ENCODE measurements at places on chromosomes 4 and X. TPM values are rescaled to one million over a fixed set of nuclear protein-coding genes. Genes with fewer than 3 reads are reported as not detected.

Gene FAT4
- total RNA-seq, result not detected

Gene UGT8
- total RNA-seq, result not detected

Gene ABCE1
- 91.3 TPM for total RNA-seq

Gene MAGEA1
- not detected for total RNA-seq

Gene PABPC1L2B
- not detected for total RNA-seq

Gene FSTL5
- not detected for total RNA-seq

Gene SPIN2A
- 0.95 TPM for total RNA-seq

Gene ASB5
- total RNA-seq, result not detected

Gene PDHA2
- total RNA-seq, result not detected

Gene DRD5
- total RNA-seq, result not detected

Gene CXCL11
- 0.46 TPM for total RNA-seq

Gene TMPRSS11E
- total RNA-seq, result not detected

Gene PCDH19
- not detected for total RNA-seq

Gene HSFX4
- not detected for total RNA-seq

Gene EVC
- 1.5 TPM for total RNA-seq

Gene PCYT1B
- total RNA-seq, result 0.20 TPM

Gene TAF7L
- 0.29 TPM for total RNA-seq

Gene RAB28
- total RNA-seq, result 17.1 TPM

Gene SLC25A43
- total RNA-seq, result 9.5 TPM

Gene CMC4
- total RNA-seq, result 1.3 TPM

Gene KLHL2
- 40.3 TPM for total RNA-seq

Gene KIT
- total RNA-seq, result 0.15 TPM

Gene CSAG1
- not detected for total RNA-seq

Gene BMP3
- total RNA-seq, result not detected

Gene TMEM35A
- not detected for total RNA-seq

Gene GAB3
- 32.1 TPM for total RNA-seq

Gene SLC10A3
- 25.2 TPM for total RNA-seq

Gene MTCP1
- total RNA-seq, result 20.3 TPM

Gene AFM
- total RNA-seq, result not detected

Gene TLR1
- 23.3 TPM for total RNA-seq

Gene NEUROG2
- not detected for total RNA-seq

Gene C4orf50
- total RNA-seq, result 1.9 TPM

Gene QDPR
- 14.6 TPM for total RNA-seq

Gene TKTL1
- 1.1 TPM for total RNA-seq

Gene DAPP1
- total RNA-seq, result 51.4 TPM

Gene AMOT
- 1.8 TPM for total RNA-seq

Gene FOXO4
- total RNA-seq, result 11.0 TPM

Gene RHOXF2
- not detected for total RNA-seq

Gene ACSL4
- total RNA-seq, result 42.9 TPM

Gene MAML3
- total RNA-seq, result 0.73 TPM

Gene RAB9B
- 0.64 TPM for total RNA-seq

Gene NIPAL1
- 0.85 TPM for total RNA-seq

Gene STBD1
- 1.9 TPM for total RNA-seq

Gene PAGE4
- not detected for total RNA-seq

Gene CT45A3
- total RNA-seq, result not detected

Gene PABPC5
- not detected for total RNA-seq

Gene DTHD1
- 0.64 TPM for total RNA-seq
